GM12878 (cell line): ENCODE measurements at places on chromosomes 2 and 18. TPM values are rescaled to one million over a fixed set of nuclear protein-coding genes. Genes with fewer than 3 reads are reported as not detected.

GRCh38 chr2:157327200-157327599 is 1.6 kb upstream of the ERMN start:
- no peak for DNase-seq

DNA sequence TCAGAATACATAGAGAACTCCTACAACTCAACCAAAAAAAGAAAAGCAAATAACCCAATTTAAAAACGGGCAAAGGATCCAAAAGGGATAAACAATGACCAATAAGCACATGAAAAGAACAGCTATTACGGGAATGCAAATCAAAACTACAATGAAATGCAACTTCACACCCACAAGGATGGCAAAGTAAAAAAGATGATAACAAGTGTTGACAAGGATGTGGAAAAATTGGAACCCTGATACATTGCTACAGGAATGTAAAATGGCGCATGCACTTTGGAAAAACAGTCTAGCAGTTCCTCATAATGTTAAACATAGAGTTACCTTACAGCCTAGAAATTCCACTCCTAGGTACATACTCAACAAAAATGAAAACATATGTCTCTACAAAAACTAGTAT is 4.7 kb downstream of the EXOC6B start:
- no peak for DNase-seq

GRCh38 chr2:10864861-10865636 is 46.7 kb upstream of the KCNF1 start:
- peak; percentile 66 for DNase-seq

- no peak for DNase-seq
Observed at GRCh38 chr2:54999182-54999581, 51.1 kb downstream of the RTN4 start.

- DNase-seq = no peak
Observed at GRCh38 chr2:121033461-121033996, 251.5 kb downstream of the TFCP2L1 start.

GRCh38 chr18:53971331-53971730 is 253.1 kb downstream of the MBD2 start:
- no peak for DNase-seq

GRCh38 chr2:180842461-180842860 is 137.9 kb upstream of the UBE2E3 start:
- DNase-seq = no peak

- DNase-seq = no peak
Observed at GRCh38 chr18:5556310-5556974, 12.6 kb upstream of the EPB41L3 start.

DNA sequence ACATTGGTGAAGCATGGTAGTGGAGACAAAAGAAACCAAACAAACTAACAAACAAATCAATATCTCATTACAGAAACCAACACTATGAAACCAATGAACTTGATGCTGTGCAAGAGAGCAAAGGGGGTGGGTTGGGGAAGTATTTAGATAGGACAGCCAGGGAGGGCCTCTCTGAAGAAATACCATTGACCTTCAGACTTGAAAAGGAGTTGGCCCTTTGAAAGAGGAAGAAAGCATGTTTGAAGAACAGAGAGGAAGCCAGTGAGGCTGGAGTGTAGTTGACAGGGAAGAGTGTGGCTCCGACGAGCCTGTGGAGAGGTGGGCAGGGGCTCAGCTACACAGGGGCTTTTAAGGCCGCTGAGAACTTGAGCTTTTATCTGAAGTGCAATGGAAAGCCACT is 151.0 kb upstream of the GATA6 start:
- no peak for DNase-seq

DNA sequence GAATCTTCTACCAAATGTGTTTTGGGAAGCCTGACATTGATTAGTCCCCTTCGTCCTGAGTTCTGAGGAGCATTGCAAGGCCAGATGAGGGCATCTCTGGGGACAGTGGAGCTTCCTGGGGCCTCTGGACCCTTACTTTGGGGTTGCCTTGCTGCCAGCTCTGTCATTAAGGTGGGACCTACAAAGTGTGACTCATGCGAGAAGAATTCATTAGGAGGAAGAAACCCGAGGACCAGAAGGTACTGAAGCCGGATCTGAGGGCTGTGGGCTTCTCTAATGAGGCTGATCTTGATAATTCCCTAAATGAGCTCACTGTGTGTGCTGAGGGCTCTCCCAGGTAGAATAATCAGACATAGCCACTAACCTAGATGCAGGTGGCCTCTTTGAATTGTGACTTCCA is 695 bp upstream of the SCYGR2 start:
- no peak for DNase-seq

- DNase-seq = no peak
Observed at GRCh38 chr2:217667512-217667911, 335.3 kb downstream of the TNS1 start.

GRCh38 chr18:25516121-25516520 is 164.2 kb upstream of the ZNF521 start:
- no peak for DNase-seq

- no peak for DNase-seq
Observed at GRCh38 chr18:42745931-42746330, 369.6 kb downstream of the RIT2 start.

DNA sequence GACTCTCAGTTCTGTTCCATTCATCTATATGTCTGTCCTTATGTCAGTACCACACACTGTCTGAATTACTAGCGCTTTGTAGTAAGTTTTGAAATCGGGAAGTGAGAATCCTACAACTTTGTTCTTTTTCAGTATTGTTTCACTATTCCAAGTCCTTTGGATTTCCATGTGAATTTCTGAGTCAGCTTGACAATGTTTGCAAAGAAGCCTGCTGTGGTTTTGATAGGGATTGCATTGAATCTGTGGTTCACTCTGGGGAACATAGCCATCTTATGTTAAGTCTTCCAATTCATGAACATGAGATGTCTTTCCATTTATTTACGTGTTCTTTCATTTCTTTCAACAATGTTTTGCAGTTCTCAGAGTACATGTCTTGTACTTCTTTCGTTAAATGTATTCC is 15.0 kb downstream of the SLC3A1 start:
- DNase-seq = no peak

GRCh38 chr2:11186145-11186544 is 30.9 kb downstream of the SLC66A3 start:
- DNase-seq = no peak

GRCh38 chr2:20574423-20574911 is 76.4 kb downstream of the HS1BP3 start:
- DNase-seq = no peak

DNA sequence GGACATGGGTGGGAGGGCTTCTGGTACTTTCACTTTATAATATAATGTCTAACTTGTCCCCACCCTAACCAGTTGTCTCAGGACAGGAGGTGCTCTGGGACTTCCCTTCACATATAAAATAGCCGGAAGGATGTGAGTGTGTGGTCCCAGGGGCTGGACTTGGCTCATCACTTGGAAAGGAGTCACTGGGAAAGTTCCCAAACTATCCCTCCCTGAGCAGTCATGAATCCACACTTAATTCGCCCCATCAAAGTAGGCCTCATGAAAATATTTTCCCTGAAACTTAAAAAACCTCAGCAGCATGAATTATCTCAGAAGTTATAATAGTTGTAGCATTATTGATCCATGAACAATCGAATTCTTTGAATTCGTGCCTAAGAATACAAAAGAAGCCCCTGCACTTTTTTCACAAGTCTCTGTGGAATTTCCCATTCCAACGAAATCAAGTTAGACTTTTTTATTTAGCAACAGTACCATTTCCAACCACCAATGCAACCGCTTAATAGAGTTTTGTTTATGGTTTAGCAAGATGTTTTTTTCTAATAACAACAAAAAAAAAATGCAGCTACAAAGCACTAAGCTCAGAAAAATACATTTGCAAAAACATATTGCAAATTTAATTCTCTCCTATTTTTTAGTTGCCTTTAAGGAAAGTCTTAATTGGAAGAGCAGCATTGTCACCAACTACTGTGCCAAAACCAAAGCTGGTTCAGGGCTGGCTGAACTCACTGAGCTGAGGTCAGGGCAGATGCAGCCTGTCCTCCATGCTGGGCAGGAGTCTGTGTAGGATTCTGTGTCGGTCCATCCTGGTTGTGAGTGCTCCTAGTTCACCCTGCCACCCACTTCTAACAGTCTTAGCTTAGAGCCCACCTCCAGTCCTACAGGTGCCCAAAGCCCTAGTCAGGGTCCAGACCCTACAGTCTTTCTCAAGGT is 68.8 kb upstream of the SPTBN1 start:
- no peak for DNase-seq

DNA sequence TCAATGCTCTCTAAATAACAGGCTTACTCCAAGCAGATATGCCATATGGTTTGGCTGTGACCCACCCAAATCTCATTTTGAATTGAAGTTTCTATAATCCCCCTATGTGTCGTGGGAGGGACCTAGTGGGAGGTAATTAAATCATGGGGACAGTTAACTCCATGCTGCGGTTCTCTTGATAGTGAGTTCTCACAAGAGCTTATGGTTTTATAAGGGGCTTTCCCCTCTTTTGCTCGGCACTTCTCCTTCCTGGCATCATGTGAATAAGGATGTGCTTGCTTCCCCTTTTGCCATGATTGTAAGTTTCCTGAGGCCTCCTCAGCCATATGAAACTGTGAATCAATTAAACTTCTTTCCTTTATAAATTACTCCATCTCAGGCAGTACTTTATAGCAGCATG is 302.7 kb upstream of the ZC3H15 start:
- no peak for DNase-seq

DNA sequence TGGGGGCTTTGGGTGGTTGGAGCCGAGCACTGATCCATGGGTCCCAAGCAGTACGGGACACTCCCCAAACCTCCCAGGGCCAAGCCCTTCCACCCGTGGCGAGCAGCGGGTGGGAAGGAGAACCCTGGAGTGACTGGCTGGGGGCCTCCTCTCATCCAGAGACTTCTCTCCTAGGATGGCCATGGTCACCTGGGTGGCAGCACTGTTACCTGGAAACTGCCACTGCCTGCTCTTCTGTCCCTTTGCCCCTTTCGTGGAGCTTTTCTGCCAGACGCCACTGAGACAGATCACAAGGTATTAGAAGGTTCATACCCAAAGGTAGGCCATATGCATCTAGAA is 26.9 kb downstream of the CENPO start:
- no peak for DNase-seq

DNA sequence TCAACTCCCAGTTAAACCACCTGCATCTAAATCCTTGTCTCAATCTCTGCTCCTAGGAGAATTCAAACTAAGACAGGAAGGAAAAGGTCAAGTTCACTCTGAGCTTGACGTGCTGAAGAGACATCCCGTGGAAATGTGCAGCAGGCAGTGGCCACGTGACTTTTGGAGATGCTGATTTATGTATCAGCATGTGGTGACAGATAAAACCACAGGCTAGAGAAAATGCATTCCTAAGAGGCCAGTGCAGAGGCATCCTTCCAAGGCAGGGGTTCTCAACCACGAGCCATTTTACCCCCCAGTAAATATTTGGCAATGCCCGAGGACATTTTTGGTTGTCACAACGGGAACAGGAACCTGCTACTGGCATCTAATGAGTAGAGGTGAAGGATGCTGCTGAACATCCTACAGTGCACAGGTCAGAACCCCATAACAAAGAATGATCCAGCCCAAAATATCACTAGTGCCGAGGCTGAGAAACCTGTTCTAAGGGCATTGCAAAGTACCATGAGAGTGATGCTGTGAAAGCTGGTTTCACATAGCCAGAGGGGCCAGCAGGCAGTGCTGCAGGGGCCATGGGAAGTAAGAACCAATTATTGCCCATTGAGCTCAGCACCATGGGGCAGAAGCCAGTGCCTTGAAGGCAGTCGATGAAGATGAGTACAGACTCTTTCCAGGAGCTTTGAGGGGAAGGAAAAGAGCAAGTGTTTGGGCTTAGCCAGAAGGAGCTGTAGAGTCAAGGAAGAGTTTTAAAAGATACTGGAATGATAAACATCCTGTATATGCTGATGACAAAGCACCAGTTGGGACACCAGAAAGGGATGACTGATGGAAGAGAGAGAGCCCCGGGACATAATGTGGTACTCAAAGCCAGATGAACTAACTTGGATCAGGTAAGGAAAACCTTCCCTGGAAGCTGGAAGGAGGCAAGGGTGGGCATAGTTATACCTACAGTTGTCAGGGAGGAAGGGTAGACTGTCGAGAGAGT is 174.6 kb downstream of the HAUS1 start:
- no peak for DNase-seq

DNA sequence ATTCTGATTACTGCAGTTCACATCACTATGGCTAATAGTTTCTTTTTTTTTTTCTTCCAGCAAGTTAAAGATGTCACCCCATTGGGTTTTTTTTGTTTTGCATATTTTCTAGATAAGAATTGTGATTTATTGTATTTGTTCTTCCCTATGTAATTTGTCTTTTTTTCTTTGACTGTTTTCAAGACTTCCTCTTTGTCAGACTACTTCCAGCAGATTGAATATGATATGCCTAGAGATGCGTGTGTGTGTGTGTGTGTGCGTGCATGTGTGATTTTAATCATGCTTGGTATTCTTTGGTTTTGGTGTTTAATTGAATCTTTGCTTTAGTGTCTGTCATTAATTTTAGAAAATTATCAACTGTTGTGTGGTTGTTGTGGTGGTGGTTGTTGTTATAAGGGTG is 166.7 kb upstream of the SLC39A10 start:
- no peak for DNase-seq

DNA sequence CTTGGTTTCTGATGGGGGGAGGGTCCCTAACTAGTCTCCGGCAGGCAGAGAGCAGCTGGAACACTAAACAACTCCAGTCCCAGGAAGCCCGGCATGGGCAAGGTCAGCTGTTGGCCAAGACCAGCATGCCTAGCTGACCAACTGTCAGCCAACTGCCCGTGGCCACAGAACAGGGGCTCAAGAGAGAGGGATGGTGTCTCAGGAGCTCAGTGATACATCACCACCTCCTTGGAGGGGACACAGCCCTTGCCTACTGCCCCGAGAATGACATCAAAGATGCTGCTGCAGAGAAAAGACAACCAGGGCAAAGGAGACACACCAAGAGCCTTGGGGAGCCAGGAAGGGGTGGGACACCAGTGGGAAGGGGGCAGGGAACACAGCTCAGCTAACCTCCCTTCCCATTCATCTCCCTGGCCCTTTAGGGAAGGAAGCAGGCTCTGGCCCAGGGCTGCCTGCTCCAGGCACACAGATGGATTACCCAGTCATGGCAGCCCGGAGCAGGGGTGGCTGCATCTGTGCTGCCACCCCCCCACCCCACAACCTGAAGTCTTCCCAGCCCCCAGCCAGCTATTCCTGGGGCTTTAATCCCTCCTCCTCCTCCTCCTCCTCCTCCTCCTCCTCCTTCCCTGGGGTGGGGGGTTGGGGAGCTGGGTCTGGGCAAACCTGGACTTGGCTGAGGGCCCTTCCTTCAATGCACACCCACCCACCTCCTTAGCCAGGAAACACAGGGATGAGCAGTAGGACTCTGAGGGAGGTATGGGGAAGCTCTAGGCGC is 1.9 kb downstream of the BIN1 start:
- no peak for DNase-seq

- DNase-seq = no peak
Observed at GRCh38 chr18:8705961-8706790, 820 bp downstream of the MTCL1 start.

The LIMS3 gene
- polyA plus RNA-seq = 0.34 and 0.40 TPM in 2 replicates

The ZNF396 gene
- 0.40 and 0.62 TPM in 2 replicates for polyA plus RNA-seq

The NAB1 gene
- polyA plus RNA-seq = 8.6 and 10.3 TPM in 2 replicates

The UGT1A7 gene
- polyA plus RNA-seq = not detected in 2 replicates

The SMYD1 gene
- 0.07 and 0.09 TPM in 2 replicates for polyA plus RNA-seq

The NEU2 gene
- not detected in 2 replicates for polyA plus RNA-seq

The STRADB gene
- polyA plus RNA-seq = 54.5 and 58.8 TPM in 2 replicates

The MAP3K19 gene
- polyA plus RNA-seq = not detected in 2 replicates

The RGPD3 gene
- 0.03 and 0.09 TPM in 2 replicates for polyA plus RNA-seq

The OTX1 gene
- polyA plus RNA-seq = 0.23 and 0.35 TPM in 2 replicates

The TRABD2A gene
- 3.1 and 3.4 TPM in 2 replicates for polyA plus RNA-seq

The ESPNL gene
- polyA plus RNA-seq = 0.05 TPM in 1 of 2 replicates, not detected in the other
